CD4-positive, alpha-beta T cell treated with Interleukin-17A for 1 hour (primary cell): ENCODE measurements at places on chromosomes 5 and 9.

DNA sequence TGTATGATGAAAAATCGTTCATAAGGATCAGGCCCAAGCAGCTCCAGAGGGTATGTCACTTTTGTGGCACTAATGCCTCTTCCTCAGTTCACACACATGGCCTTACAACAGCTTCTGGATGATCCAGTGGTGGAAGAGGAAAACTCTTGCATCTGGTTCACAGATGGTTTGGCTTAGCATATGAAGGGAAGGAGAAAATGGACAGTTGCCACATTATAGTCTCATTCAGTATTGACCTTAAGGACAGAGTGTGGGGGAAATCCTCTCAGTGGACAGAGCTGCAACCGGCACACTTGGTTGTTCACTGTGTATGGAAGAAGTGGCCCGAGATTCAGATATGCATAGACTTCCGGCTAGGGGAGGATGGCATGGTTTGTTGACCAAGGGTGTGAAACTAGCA is 22.8 kb downstream of the C9orf57 start:
- DNase-seq, result no peak

- no peak for DNase-seq
Measured at GRCh38 chr9:90640361-90640760, 2.3 kb downstream of the DIRAS2 start.

DNA sequence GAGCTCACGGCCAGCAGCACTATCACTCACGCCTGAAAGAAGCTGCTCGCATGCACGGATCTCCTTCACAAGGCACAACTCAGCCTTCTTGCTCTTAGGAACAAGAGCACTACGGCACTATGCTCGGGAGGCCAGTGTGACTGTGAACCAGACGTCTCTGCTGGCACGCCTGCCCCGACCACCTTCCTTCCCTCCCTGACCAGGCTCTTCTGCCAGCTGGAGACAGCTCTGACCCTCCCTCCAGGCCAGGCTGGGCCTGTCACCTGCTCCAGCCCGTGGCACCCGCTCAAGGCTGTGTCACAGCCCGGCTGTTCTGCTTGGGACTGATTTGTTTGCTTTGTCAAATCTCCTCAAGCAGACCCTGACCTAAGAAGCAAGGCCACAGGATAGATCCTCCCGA is 7.0 kb downstream of the TBC1D9B start:
- DNase-seq, result no peak

- DNase-seq, result no peak
Measured at GRCh38 chr9:92189782-92190535, 74.7 kb upstream of the SPTLC1 start.

GRCh38 chr9:134317400-134317789 is 8.9 kb upstream of the RXRA start:
- no peak for DNase-seq

- DNase-seq, result no peak
Measured at GRCh38 chr5:132773601-132774355, 3.3 kb downstream of the SEPTIN8 start.

GRCh38 chr9:127087836-127088235 is 34.6 kb downstream of the ANGPTL2 start:
- no peak for DNase-seq

- no peak for DNase-seq
Measured at GRCh38 chr9:77747163-77747562, 99.0 kb upstream of the GNA14 start.

DNA sequence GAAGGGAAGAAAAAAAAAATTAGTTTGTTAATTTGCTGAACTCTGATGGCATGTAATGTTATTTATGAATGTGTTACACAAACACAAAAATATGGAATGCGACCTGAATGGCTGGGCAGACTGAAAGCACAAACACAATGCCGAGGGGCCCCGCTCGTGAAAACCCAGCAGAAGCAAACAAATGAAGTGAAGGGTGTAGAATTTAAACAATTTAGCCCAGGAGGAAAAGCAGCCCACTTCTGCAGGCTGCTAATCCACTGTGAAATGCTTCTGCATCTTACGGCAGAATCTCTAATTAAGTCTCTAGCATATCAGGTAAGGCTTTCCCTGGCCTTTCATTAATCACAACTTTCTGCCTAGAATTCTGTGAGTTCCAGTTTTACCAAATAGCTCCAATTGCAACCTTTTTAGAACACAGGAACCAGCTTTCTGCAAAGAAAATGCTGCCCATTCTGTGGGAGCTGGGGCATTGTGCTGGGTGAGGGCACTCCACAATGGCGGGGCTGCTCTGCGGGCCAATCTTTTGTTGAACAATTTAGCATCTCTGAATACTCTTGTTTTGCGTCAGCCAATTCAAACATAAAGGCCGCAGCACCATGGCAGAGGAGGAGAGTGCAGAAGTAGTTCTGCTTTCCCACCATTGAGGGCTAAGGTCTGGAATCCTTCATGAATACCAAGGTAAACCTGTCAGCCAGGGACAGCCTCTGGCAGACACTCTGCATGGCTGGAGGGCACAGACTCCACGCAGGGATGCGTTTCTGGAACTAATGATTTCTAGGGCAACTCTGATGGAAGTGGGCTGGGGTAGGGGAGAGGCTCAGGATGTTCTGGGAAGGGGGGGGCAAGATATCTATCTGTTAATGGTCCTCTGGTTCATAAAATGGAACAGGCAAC is 66.4 kb downstream of the PTCH1 start:
- DNase-seq, result no peak

DNA sequence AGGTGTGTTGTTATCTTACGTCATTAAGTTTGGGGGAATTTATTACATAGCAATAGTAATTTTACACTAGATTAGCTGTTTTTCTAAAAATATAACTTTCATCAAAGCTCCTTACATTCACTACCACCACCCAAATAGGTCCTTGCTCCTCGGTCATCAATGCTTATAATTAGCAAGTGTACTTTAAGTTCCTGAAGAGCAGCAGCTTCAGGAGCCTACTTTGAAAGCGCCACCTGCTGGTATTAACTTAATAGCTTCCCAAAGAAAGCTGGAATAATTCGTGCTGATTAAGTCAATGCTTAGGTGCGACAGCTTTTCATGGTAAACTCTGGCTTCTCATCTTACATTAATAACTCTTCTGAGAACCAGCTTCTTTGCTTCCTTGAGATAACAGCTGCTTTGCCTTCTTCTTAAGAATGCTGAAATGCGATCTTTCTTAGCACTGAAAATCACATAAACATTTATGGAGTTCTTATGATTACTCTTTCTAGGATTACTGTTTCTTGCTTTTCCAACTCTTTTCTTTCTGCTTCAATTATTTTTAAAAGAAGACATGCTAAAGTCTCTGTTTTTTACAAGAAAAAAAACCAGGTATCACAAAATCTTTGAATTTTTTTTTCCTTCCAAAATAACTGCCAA is 10.0 kb upstream of the C5 start:
- peak; percentile 71 for DNase-seq

DNA sequence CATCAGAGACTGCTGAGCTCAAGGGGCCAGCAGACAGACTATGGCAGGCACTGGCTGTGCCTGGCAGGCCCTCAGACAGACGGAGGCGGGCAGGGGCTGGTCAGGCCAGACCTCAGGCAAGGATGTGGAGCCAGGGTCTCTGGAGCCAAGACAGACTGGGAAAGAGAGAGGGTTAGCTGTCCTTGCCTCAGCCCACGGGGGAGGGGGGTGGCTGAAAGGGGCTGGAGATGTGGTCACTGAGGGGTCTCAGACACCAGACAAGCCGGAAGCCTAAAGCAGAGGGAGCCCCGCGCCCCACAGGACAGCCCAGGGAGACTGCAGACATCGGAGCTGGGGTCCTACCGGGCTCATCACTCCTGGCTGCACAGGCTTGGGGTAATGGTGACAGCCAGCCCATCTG is 141.2 kb upstream of the FOXD4L5 start:
- DNase-seq, result no peak

DNA sequence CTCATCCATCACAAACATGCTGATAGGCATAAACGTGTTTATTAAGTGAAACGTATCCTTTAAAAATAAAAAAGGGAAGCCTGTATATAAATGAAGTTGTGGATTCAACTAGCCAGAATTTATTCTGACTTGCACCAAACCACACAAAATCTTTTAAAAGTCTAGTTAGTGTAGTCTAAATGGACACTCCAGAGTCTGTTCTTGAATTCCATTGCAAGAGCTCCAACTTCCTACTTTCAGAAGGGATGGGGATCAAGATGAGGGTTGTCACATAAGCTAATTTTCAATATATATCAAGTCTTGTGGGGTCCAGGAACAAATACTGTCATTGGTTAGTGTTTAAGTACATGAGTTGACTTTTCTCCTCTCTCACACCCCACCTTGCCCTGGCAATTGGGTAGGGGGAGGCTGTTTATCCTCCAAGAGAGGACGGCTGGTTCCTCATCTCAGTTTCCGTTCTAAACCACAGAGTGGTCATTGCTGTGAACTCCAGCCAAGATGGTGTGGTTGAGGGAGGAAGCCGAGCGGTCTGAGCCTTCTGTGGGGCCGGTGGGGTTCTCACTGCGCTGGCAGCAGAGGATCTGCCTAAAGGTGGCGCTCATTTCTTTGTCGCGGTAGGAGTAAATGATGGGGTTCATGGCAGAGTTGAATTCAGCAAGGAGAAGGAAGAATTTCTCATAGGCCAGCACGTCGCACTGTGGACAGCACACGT is 163.2 kb downstream of the LPAR1 start:
- DNase-seq, result peak; percentile 1

DNA sequence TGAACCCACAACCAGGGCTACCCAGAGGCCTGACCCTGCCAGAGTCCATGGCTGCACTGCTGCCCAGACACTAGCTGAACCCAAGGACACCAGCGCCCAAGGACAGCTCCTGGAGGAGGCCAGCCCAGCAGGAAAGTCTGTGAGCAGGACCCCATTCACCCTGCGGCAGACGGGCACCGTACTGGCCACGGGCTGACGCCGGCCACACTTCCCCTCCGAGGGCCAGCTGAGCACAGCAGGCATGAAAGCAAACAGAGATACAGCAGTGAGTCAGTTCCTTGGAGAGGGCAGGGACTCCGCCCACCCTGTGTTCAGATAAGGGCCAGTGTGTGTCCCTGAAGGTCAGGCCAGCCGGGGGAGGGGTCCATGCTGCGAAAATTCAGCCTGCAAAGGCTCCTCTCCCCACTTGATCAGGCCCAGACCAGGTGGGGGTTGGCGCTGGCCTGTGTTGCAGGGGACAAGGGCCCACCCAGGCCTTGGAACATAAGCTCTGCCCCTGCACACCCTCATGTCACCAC is 3.2 kb downstream of the RNF208 start:
- DNase-seq, result no peak
